Sigmoid colon (tissue), 7 donors: ENCODE measurements at places on chromosomes 7 and 10. TPM values are rescaled to one million over a fixed set of nuclear protein-coding genes. Genes with fewer than 3 reads are reported as not detected.
A peak's percentile ranks its signal among the peaks of the same experiment; 100 is the strongest.

- no peaks in the 10 kb centered on the region for H3K27me3 ChIP-seq
- DNase-seq, result no peak
- H3K4me3 ChIP-seq, result no peak overlapping the region
Measured at GRCh38 chr10:59829024-59829423, 75.8 kb upstream of the MRLN start.

- peak overlapping the region; percentile 27 for H3K27ac ChIP-seq
- peaks cover 23% of the 10 kb centered on the region for H3K36me3 ChIP-seq
- peaks cover 13% of the 10 kb centered on the region for H3K4me1 ChIP-seq
- H3K4me3 ChIP-seq, result no peak overlapping the region
Measured at GRCh38 chr7:5523052-5523711, 99.5 kb upstream of the TNRC18 start.

GRCh38 chr7:139254281-139254680, 23.2 kb downstream of the UBN2 start:
- H3K27ac ChIP-seq, result no peak overlapping the region
- H3K4me3 ChIP-seq, result no peak overlapping the region
- peaks cover 20% of the 10 kb centered on the region for H3K36me3 ChIP-seq

DNA sequence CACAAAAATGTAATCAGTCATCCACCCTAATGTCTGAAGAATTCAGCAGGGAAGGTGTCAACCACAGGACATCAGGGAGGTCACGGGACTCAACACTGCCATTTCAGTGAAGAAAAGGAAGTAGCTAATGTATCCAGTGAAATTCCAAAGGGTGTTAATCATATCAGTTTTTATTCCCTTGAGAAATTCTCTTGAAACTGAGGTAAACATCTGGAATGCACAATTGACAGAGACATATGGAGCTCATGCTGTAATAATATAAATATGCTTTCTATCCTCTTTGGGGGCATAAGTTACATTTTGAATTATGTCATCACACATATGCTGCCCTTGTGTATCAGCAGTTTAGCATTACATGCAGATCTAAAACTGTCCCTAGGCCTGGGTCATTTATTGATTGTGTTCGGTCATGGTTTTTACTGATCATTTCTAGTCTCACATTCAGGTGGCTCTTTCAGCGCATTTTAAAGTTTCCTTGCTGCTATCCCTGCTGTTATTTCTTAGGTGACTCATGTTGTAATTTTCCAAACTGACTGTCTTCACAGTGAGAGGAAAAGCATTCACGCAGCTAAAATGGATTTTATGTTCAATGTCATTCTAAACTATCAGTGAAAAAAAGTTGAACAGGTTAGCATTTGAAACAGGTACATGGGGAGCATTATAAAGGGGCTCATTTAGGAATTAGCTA, 273.9 kb downstream of the TSPAN12 start:
- H3K27ac ChIP-seq, result no peak overlapping the region
- no peak overlapping the region for H3K4me3 ChIP-seq
- DNase-seq, result no peak
- H3K36me3 ChIP-seq, result no peaks in the 10 kb centered on the region
- no peaks in the 10 kb centered on the region for H3K4me1 ChIP-seq

The STAG3 gene
- total RNA-seq, result not detected

The IFIT1B gene
- not detected for total RNA-seq

DNA sequence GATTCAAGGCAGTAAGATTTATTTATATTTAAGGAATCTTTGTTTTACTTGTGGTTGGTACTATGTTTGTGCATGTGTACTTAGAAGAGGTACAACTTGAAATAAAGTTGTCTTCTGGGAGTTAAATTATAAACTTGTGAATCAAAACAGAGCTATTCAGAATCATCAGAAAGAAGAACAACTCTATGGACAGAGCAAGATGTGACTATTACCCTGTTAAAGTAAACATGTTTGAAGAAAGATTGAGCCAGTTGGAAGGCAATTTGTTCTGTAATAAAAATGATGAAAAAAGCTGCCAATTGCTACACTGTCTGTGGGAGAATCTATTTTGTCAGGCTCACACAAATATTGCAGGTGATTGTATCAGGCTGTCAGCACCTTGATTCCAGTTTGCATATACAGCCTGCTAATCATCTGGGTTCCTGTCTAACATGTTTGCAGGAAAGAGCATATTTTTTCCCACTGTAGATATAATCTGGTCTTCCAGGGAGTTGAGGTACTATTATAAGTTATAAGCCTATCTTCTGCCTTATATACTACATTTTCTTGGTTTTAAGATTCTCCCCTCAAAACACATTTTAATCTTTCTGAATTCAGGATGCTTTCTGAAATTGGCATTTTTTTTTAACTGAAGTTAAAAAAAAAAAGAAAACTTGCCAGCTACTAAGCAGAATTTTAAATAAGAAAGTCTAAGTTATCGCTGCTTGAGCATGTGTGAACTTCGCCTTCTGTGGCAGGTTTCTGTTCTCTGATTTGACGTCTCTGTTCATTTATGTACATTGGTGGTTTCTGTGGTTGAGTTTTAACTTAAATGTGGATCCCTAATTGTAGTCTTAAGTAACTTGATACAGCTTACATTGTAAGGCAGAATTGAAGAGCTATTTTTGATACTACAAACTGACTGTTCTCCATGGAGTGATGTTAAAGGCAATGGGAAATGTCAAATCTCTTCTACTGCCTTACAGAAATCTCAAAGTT, 46.0 kb downstream of the ZNRF2 start:
- no peak for DNase-seq
- no peaks in the 10 kb centered on the region for H3K36me3 ChIP-seq
- no peaks in the 10 kb centered on the region for H3K27me3 ChIP-seq
- peaks cover 28% of the 10 kb centered on the region for H3K4me1 ChIP-seq
- H3K27ac ChIP-seq, result peak overlapping the region; percentile 17

DNA sequence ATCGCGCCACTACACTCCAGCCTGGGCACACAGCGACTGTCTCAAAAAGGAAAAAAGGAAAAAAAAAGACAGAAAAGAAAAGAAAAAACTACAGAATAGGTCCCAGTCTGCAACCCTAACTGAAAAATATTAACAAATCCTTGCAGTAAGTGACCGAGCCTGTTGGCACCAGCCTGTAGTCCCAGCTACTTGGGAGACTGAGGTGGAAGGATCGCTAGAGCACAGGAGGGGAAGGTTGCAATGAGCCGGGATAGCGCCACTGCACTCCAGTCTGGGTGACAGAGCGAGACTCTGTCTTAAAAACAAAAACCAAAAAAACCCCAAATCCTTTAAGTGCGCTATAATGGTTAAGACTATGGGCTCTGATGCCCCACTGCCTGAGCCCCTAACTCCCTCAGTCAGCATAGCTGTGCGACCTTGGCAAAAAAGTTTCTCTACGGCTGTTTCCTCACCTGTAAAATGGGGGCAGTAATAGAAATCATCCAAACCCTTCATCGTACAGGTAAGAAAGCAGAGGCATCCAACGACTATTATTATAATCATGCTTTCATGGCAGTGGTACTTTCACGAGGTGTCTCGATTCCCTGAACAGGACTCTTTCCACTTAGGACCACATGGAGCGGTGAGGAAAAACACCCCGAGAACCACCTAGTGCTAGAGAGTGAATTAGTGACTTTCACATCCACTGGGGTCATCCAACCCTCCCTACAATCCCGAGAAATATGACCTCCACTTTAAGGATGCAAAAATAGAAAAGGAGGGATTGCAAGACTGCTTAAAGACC, 755 bp downstream of the TOMM7 start:
- peak overlapping the region; percentile 86 for H3K27ac ChIP-seq
- H3K4me1 ChIP-seq, result no peaks in the 10 kb centered on the region
- DNase-seq, result no peak
- peaks cover 2% of the 10 kb centered on the region for H3K36me3 ChIP-seq

The TWIST1 gene
- total RNA-seq, result 17.8 TPM

DNA sequence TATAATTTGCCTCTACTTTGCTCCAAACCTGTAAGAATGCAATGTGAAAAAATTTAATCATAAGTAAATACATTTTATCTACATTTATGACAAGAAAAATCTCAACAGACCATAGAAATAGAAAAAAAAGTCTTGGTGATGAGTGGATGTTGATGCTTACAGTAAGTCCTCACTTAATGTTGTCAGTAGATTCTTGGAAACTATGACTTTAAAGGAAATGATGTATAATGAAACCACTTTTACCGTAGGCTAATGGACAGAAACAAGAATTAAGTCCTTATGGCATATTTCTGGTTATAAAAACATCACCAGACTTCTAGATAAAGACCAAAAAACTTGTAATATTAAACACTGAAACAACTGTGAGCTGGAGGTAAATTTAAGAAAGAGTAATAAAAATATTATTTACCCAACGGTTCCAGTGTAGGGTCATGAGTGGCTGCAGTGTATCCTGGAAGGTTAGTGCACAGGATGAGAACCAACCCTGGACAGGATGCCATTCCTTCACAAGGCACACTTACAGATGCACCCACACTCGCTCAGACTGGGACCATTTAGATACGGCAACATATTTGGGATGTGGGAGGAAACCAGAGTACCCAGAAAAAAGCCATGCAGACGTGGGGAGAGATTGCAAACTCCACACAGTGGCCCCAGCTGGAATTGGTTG, 76.3 kb downstream of the GLCCI1 start:
- no peak overlapping the region for H3K4me3 ChIP-seq
- no peaks in the 10 kb centered on the region for H3K36me3 ChIP-seq
- no peak for DNase-seq
- H3K4me1 ChIP-seq, result no peaks in the 10 kb centered on the region
- H3K27ac ChIP-seq, result no peak overlapping the region

The FBXO24 gene
- 2.8 TPM for total RNA-seq

GRCh38 chr7:105648561-105649401, 67.5 kb upstream of the EFCAB10 start:
- H3K36me3 ChIP-seq, result no peaks in the 10 kb centered on the region
- DNase-seq, result peak; percentile 46
- peaks cover 30% of the 10 kb centered on the region for H3K4me1 ChIP-seq

The GRID1 gene
- total RNA-seq, result 0.66 TPM

The ITGB8 gene
- total RNA-seq, result 21.2 TPM
